ENCODE measurements at places on chromosomes 16 and 17.

- no peak for DNase-seq
Observed at GRCh38 chr16:57637965-57638364, 9.5 kb downstream of the ADGRG1 start.

GRCh38 chr17:50353600-50354195 lies 7.8 kb downstream of the XYLT2 start:
- no peak for DNase-seq

DNA sequence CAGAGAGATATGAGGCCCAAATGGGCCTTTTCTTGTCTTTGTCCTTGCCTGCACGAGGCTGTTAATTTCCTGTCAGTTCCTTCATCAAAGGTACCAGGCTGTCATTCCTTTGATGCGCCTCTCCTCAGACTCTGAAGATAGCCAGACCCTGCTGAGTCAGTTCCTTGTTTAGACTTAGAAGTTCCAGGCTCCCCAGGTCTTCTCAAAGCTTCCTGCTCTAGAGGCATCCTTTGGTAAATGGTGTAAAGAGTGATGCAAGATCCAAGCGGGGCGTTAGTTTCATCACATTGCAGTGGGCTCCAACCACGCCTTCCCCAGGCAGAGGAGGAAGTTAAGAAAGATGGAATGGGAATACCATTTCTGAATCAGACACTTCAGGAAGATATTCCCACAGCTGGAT lies 4.0 kb upstream of the CDH11 start:
- no peak for DNase-seq

DNA sequence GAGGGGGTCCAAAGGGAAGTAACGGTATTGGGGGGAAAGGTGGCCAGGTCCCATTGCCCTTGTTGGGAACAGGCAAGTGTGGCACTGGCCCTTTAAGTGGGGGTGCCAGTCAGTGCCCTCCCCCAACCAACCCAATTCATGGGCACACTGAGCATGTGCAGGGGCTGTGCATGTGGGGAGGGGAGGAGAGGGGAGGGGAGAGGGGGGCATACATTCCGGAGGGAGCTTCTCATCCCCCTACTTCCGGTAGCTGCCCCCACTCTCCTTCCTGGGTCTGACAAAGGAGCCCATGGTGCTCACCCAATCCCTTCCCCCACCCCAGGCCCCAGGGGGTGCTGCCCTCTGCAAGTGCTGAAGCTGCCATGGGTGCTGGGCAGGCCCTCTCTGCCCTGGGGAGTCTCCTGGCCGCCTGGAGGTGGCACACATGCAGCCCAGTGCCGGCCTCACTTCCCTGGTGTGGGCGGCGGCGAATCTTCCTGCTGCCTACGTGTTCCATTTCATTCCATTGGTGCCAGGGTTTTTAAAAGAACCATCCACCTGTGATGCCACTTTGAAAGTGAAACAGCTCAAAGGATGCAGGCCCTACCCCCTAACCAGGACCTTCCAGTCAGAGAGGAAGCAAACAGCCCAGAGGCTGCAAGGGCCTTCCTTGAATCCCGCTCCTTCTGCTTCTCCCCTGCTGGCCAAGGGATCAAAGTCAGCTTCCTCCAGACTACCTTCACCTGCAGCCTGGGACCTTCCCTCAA lies 11.0 kb downstream of the HEXIM2 start:
- DNase-seq = peak; percentile 60

DNA sequence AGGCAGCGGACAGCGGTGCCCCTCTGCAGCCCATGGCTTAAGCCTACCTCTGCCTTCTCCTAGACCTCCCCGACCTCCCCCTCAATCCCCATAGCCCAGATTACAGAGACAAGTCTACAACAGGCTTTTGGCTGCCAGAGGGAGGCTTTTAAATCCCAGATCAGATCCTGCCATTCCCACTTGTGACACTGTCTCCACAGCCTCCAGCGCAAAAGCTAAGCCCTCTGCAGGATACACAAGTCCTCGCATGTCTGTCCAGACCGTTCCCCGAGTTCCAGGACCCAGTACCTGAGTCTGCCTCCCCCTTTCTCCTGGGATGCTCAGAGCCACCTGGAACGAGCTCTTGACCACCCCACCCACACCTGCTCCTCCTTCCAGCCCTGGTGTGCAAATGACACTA lies 31.2 kb downstream of the VAC14 start:
- DNase-seq = no peak

- no peak for DNase-seq
Observed at GRCh38 chr17:45923511-45924268, 29.3 kb downstream of the MAPT start.

DNA sequence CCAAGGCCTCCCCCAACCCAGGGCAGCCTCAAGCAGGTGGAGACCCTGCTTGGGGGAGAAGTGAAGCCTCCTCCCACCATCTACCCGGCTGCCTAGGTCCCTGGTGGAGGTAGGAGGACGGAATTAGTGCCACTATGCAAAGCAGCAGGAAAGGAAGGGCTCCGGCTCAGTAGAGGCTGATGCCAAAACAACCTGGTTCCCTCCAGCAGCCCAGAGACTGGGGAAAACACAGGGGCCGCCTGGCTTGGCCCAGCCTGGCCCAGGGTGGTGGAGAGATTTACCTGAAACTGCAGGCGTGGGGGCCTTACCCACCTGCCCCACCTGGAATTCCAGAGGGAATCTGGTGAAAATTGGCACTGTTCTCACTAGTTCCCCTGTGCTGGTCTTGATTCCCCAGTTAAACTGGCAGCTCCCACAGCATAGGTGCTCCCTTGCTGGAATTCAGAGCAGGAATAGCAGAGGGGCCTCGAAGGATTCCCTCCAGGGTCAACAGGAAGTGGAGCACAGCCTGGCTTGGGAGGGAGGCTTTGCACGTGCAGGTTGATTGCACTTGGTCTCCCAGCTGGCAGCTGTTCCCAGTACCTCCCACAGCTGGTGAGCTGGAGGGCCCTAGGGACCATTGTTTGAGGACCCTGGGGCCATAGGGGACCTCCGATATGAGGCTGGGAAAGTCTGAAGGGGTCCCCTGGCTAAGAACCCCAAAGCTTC lies 4.5 kb downstream of the CD79B start:
- peak; percentile 15 for DNase-seq

DNA sequence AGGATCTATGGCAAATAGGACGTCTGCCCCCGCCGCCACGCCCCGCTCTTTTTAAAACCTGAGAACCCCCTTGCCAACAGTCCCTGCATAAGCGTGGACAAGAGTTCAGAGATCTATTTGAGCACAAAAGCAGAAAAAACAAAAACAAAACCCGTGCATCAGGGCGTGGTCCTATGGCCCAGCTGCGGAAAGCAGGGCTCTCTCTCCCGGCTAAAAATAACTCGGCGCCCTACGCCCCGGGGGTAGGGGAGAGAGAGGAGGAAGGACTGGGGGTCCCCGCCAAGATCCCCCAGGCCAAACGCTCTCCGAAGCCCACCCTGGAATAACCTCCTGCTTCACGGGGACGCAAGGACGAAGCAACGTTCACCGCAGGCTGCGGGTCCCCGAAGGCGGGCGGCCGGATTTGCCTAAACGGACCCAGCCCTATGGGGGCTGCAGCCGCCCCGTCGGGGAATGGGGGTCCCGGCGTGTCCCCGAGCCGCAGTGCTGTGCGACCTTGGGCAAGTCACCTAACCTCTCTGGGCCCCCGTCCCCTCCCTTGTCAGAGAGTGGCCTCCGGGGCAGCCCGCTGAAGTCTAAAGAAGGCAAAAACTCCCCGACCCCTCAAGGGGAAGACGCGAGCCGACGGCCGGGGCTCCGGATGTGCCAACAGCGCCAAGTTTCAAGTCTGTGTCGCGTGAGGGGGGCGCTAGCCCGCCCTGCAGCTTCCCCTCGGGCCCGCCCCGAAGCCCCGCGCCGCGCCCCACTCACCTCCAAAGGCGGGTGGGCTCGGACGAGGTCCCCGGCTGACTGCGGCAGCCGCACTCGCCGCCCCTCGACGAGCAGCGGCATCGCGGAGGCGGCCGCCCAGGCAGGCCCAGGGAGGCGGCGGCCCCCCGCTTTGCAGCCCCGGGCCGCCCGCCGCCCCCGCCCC lies 477 bp downstream of the NTAN1 start:
- no peak for DNase-seq

DNA sequence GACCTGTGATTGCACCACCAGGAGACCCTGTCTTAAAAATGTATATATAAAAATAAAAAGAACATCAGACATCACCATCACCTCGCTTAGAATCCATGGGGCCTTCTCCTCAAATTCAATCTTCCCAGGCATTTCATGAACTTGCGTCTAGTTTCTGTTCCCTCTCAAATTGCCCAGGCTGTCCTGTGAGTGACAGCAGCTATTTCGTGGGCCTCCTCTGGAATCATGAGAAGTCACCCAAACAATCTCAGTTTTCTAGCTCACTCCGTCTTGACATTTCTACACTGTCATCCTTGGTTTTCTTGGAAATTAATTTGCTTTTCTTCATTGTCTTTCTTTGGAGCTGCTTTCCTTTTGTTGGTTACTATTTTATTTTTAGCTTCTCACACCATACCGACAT lies 7.3 kb downstream of the SLC52A1 start:
- no peak for DNase-seq
